Nucleus accumbens (tissue), 56 donors: ENCODE measurements at places on chromosomes 2 and 18.

DNA sequence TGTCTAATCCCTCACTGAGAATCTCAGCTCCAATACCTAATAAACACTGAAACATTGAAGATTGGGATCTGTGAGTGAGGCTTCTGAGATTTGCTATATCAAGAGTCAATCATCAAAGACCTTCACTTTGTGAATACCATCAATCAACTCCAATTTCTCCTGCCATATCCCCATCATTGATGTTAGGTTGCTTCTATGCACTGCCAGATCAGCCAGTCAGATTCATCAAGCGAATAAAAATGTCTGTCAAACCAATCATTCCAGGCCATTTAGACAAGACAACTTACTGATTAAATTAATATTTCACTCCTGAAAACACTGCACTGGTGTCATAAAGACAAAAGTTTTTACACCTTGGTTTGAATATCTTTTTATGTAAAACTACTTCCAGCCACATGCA, 1295.5 kb upstream of the LRRTM1 start:
- DNase-seq: no peak

DNA sequence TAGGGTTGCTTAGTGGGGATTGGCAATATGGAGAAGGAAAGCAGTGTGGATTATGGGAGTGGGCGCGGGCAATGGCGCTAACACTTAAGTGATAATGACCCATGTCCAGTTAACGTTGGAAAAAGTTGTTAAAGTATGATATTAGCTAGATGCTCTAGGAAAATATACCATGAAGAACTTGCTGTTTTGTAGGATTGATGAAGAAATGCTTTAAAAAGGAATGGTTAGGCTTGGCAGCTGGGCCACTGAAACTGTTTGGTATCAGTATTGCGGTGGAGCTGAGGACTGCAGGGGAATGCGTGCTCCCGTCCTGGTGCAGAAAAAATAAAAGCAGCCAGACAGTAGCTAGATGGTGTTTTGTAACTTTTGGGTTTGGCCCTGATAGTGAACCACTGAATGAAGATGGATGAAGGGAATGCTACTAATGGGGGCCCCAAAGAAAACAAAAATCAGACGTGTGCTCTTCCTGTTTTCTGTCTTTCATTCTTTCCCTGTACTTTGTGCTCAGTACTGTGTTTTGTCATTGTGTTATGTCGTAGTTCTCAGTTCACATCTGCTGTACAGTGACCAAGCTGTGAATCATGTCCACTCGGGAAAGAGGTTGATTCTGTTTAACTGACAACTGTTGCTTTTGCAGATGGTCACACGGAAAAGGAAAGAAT, 999 bp downstream of the INSIG2 start:
- no peak for DNase-seq

GRCh38 chr2:85830645-85831044, 58.1 kb downstream of the ST3GAL5 start:
- no peak for DNase-seq

GRCh38 chr2:189327879-189328847, 113.1 kb upstream of the WDR75 start:
- DNase-seq: no peak

DNA sequence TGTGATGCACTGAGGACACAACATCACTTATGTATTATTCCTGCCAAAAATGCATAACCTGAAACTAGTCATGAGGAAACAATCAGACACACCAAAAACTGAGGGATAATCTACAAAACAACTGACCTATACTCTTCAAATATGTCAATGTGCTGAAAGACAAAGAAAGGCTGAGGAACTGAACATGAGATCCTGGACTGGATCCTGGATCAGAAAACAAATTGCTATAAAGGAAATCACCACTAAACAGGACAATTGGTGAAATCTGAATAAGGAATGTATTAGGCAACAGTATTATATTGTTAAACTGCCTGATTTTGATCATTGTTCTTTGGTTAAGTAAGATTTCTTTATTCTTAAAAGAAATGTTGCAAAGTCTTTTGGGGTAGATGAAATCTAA, 28.8 kb downstream of the CUL3 start:
- DNase-seq: no peak

DNA sequence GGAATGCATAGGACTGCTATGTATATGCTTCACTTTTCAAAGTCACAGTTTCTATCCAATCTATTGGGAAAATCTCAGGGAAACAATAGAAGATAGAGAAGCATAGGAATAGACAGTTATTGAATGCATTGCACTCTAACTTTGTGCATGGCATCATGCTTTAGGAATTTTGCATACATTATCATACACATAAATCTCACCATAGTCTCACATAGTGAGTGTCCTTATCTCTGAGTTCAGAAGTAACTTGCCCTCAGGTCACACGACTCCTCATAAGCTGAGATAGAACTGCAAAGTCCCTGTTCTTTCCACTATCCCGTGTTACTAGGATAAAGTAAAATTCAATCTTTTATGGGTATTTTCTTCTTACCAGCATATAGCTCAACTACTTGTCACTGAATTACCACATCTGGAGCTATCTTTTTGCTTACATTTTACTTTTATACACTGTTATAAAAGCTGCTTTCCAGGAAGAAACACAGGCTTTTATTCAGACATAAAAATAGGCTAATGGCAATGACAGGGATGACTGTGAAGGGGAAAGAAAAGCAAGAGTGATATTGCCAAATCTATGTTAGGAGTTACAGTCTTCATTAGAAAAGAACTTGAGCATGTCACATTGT, 666.9 kb downstream of the XIRP2 start:
- DNase-seq: no peak

DNA sequence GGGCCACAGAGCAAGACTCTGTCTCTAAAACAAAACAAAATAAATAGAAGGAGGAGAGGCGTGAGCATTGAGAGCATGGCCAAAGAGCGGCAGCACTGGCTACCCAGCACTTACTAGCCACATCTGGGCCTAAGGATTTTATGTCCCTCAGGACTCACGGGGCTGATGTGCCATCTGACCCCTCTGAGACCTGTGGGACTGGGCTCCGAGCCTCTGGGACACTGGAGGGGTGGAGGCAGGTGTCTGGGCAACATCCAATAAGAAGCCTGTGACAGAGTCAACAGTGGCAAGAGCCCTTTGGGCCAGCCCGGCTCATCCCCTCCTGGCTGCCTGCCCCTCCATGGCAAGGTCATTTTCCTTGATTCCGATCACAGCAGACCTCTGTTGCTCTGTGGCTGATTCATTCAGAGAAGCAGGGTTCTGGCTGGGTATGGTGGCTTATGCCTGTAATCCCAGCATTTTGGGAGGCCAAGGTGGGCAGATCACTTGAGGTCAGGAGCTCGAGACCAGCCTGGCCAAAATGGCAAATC, 60.7 kb downstream of the RRM2 start:
- DNase-seq: no peak

- DNase-seq: no peak
Observed at GRCh38 chr18:75063615-75064512, 145.1 kb downstream of the PTGR3 start.

DNA sequence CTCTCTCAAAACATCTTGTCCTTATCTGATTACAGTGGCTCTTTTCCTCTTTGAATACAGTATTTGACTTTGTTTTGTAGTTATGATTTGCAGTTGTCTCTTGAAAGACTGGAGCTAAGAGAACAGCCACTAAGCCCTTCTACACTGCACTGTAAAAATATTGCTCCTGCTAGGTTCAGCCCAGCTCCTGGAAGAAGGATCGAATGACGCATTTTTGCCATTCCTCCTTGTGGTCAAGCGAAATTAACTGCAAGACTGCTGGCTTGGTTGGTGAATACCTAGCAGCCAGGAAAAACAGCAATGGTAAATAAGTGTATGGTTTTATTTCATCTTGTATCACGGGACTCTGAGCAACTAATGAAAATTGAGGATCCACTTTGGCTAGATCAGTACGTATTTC, 407.8 kb upstream of the CDH2 start:
- no peak for DNase-seq

DNA sequence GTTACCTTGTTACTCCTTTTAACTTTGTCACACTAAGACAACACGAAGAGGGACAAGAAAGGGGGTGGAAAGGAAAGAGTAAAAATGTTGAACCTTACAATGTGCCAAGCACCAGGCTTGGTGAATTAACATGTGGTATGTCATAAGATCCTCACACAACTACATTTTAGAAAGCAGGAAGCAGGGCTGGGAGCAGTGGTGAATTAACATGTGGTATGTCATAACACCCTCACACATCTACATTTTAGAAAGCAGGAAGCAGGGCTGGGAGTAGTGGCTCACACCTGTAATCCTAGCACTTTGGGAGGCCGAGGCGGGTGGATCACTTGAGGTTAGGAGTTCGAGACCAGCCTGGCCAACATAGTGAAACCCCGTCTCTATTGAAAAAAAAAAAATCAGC, 159.3 kb upstream of the CHAC2 start:
- no peak for DNase-seq

DNA sequence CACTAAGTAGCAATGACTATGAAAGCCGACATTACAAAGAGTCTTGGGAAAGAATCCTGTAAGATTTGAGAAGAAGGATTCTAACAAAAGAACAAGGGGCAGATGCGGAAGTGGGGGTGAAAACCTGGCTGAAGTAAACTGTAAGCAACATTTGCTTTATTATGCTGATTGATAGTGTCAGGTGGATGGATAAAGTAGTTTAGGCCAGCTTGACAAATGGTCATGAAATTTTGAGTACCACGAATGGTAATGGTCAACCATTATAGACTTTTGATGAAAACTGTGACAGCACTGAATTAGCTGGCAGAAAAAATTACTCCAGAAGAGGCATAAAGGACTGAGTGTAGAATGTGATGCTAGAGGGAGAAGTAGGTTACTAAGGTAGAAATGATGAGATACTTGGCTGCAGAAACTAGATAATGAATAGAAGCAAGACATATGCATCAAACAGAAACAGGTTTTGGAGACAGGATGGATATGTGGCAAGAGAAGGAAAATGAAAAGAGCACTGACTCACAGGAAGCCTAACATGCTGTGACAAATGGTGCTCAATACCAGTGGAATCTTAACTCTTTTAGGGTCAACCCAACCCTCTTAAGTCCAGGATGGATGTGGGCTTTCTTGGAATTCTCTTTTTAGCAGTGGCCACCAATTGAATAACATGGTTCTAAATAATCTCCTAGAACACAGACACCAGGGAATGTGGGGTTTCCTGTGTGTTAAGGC, 6.8 kb downstream of the THUMPD2 start:
- no peak for DNase-seq

- DNase-seq: peak; percentile 68
Observed at GRCh38 chr2:178480227-178481181, at the start of gene PLEKHA3. PLEKHA3 (plus strand) TSS chr2:178480457; CDS start chr2:178480870, 413 bp downstream.

DNA sequence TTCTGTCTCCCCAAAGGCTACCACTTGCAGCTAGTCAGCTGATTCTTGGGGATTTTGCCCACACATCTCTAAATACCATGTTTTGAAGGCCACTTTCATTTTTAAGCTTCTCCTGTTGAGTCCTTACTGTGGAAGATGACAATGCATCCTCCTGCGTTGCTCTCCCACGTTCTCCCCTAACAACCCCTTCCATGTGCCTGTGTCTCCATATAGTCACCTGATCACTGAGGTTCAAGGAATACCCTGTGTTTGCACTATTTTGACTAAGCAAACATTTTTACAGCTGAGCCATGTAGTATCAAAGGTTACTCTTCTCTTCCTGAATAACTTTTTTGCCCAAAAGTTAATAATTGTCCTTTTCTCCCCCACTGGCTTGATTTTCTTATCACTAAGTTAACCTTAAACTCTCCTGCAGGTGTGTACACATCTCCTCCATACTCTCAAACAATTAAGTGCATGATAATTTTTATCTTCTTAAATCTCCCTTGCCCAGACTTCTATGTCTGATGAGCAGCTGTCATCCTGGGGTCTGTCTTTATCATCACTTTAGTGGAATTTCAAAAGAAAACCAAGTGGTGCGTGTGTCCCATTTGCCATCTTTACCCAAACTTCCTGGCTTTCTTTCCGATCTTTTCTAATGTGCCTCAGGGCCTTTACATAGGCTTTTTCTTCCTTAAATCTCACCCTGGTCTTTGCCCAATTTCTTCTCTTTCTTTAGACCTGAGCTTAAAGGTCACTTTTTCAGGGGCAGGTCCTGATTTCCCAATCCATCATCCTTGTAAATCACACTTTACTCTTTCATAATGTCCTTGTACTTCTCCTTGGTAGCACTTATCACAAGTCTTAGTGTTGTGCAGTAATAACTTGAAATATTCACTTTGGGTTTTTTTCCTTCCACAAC, 85.2 kb upstream of the SPATS2L start:
- DNase-seq: no peak

DNA sequence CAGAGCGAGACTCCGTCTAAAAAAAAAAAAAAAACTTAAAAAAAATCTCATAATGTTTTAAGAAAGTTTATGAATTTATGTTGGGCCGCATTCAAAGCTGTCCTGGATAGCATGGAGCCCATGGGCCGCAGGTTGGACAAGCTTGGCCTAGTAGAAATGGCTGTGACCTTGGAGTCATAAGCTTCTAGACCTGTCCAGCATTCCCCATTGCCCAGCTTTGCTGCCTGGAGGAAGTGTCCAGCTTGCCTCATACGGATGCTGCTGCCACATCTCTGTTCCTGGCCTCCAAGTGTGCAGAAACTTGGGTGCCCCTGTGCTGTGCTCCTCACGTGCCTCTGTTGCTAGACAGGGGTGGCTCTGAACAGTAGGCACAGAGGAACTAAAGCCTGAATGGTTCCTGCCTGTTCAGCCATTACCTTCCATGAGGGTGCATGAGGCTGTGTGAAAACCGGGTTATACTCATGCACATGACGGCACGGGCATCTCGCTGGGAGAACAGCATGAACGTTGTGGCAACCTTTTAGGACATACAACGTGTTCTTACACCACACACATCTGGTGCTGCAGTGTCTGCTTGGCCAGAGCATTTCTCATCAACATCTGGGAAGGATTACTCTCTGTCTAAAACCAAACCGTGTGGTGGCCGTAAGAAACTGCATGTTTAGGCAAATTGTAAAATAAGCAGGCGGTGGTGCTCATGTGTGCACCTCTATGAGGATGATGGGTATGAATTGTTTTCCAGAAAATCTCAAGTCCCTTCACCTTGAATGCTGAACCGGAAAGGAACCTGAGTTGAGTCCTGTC, 38.2 kb downstream of the FHOD3 start:
- no peak for DNase-seq

DNA sequence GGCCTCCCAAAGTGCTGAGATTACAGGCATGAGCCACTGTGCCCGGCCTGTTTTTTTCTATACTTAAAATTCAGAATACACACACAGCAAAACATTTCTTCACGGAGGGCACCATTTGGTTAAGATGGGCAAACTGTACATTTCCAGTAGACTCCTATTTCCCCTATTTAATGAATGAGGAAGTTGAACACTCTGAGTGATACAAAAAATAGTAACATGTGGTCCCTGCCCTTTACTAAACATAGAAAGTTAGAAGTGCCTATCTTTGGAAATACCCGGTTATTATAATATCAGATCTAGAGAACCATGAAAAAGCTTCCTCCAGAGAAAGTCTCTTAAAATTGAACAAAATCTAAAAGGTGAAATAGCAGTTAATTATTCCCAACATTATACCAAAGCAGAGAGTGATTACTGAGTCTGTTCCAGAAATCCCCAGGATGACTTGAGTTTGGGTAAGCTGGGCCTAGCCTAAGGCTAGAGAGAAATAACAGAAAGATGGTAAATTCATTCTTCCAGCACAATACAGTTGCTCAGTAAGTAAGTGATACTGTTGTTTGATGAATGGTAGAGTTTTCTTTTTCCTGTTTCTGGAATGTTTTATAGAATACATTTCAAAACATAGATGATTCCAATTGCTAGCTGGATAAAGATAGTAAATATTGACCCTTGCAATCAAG, 23.3 kb upstream of the RMC1 start:
- no peak for DNase-seq

GRCh38 chr2:166091439-166091838, 36.4 kb downstream of the SCN1A start:
- DNase-seq: no peak
